B cell (primary cell): ENCODE measurements at places on chromosomes 12 and 14. TPM values are rescaled to one million over a fixed set of nuclear protein-coding genes. Genes with fewer than 3 reads are reported as not detected.

The KLC1 gene
- total RNA-seq, result 243 and 249 TPM in 2 replicates

The MANSC1 gene
- 0.32 and 0.73 TPM in 2 replicates for total RNA-seq

The AICDA gene
- total RNA-seq, result 0.94 and 0.95 TPM in 2 replicates

The PLEKHD1 gene
- total RNA-seq, result 0.12 TPM in 2 replicates

The PTHLH gene
- total RNA-seq, result not detected in 2 replicates

The HIP1R gene
- 390 and 411 TPM in 2 replicates for total RNA-seq

The ENDOU gene
- not detected in 2 replicates for total RNA-seq

The HPD gene
- total RNA-seq, result not detected in 2 replicates

The TTC7B gene
- 2.1 and 3.2 TPM in 2 replicates for total RNA-seq

The IRAK3 gene
- 3.9 and 4.2 TPM in 2 replicates for total RNA-seq

The PTGR2 gene
- 4.2 and 4.5 TPM in 2 replicates for total RNA-seq

The CLEC4D gene
- total RNA-seq, result not detected in 2 replicates

The NINJ2 gene
- total RNA-seq, result 2.9 TPM in 2 replicates

The ANKS1B gene
- total RNA-seq, result not detected in 2 replicates

The ADAM21 gene
- 0.24 TPM in 1 of 2 replicates, not detected in the other for total RNA-seq

The ACOT6 gene
- not detected in 2 replicates for total RNA-seq

The TMEM121 gene
- total RNA-seq, result 0.99 and 1.0 TPM in 2 replicates

The NOS1 gene
- total RNA-seq, result not detected in 2 replicates
